ENCODE measurements at places on chromosomes 6 and 20.

GRCh38 chr6:13334953-13335352 is 6.6 kb upstream of the TBC1D7 start:
- DNase-seq, result no peak

DNA sequence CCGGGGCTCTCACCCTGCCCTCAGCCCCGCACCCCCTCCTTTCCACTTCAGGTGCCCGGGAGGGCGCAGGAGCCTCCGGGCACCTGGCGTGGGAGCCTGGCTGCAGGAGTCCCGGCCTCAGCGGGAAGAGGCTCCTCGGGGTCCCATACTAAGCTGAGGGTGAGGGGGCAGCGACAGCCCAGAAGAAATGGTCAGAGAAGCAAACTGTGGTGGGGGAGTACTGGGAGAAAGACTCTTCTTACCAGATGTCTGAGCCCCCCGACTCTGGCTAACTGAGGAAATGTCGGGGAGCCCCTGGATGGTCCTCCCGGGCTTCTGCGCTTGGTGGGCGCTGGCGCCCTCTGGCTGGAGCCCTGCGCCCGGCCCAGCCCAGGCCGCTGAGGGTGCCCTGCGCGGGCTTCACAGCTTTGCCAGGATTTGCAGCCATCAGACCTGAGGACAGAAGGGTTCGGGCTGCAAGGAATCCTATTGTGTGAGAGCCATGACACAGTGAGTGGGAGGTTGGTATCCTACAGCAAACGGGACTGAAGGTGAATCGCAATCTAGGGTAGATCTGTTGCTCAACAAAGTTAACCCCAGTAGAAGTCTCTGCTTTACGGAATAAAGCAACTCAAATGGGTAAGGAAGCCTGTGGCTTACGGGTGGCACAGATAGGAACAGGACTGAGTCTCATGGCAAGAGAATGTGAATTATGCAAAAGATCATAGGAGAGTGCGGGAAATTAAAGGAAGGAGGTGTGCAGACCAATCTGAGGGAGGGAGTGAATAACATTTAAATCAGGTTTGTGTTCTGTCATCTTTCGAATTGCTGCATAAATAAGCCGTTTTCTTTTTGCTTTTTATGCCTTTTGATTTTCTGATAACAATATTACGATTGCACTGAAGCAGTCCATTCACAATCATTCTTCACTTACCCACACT is 639 bp upstream of the RCAN2 start:
- peak; percentile 39 for DNase-seq

DNA sequence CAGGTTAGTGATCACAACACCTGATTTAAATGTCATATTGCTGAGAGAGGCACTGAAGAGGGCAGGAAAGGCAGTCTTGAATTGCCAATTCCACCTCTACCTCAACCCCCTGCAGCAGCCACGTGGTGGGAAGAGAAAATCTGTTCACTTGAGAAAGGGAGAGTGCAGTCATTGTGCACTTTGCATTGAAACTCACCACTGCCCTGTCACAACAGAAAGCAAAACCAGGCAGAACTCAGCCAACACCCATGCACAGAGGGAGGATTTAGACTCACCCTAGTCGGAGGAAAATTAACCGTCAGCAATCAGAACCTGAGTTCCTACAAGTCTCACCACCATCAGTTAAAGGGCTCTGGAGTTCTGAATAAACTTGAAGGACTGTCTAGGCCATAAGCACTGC is 1040.2 kb downstream of the HACE1 start:
- DNase-seq, result no peak

- no peak for DNase-seq
These were observed 52.2 kb downstream of the EYA2 start for GRCh38 chr20:46946796-46947195.

- no peak for DNase-seq
These were observed 514.3 kb upstream of the IRAK1BP1 start for GRCh38 chr6:78353040-78353439.

GRCh38 chr6:122610690-122611455 is 668 bp downstream of the PKIB start:
- DNase-seq, result no peak

DNA sequence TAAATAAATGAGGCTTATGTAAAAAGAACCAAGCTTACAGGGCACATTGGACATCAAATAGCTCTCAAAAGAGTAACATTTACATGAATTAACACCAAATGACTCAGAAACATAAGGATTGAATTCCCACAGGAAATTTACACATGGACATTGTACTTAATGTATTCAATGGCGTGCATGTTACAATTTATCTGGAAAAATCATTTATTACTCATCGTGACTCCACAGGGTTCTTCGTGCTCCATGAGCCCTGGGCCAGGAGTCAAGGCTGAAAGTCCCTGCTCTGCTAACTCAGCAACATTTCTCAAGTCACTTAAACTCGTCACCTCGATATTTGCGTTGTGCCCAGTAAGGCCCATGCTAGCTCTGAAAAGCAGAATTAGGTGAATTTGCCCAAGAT is 158.5 kb downstream of the PHACTR1 start:
- DNase-seq, result no peak

DNA sequence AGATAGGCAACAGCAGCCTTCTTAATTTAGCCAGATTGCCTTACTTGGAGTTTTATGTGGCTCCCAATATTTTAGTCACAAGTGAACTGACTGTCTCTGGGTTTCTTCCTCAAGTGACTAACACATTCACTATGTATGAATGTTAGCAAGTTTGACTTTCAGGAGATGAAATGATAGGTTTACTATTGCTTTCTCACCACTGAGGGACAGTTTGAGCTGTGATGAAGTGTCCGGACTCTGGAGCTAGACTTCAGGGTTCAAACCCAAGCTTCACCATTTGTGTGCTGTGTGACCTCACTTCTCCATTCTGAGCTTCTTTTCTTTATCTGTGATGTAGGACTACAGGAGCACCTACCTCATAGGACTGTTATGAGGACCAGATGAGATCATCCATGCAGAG is 8.2 kb downstream of the DHX35 start:
- no peak for DNase-seq

DNA sequence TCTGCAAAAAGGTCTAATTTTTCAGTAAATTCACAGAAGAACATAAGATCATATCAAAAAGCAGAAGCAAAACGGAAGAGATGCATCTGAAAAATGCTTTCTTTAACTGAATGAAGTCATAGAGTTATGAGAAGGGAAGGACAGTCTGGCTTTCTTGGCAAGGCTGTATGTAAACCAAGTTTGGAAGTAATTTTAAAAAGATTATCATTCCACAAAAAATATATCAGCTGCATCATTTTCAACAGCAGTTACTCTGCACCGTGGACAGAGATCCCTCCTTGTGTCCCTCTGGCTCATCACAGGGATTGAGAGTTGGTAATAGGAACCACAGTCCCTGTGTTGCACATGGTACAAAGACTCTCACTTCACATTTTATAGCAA is 258.5 kb downstream of the HIVEP2 start:
- no peak for DNase-seq

DNA sequence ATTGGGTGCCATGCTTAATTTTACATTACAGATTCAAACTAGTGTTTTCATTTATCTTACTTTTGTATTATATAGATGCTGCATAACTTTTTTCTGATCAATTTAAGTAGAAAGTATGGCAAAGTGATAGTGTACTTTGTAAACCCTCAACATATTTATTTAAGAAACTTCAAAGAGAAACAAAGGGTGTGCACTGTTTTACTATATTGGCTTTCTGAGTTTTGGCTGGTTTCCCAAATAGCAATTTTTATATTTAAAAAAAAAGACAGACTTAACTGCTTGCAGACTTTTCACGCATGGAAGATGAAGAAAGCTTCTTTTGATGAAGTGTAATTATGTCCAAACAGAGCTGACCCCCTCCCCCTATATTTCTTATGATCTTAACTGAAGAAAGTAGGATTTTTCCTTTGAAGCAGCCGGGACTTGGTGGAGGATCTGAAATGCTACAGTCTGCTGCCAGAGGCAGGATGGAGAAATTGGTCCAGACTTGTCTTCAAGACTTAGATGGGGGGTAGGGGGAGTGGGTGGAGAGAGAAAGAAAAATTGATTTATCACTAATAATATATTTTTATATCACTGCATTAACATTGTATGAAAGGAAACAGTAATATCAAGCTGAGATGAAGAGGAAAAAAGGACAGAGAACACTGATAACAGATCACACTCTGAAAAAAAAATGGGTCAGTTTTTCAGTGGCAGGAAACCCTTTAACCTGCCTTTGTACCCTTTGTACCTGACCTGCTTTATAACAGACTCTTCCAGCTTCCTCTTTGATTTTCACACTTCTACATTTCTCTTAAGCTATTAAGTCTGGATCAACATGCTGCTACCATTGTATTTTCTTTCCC is 56.0 kb upstream of the SUPT3H start:
- DNase-seq, result no peak

- DNase-seq, result no peak
These were observed 272.5 kb downstream of the CLIC5 start for GRCh38 chr6:45743028-45743615.

GRCh38 chr6:17225767-17226630 is 55.2 kb upstream of the RBM24 start:
- no peak for DNase-seq

GRCh38 chr6:87675004-87675681 is 26.9 kb downstream of the AKIRIN2 start:
- no peak for DNase-seq

DNA sequence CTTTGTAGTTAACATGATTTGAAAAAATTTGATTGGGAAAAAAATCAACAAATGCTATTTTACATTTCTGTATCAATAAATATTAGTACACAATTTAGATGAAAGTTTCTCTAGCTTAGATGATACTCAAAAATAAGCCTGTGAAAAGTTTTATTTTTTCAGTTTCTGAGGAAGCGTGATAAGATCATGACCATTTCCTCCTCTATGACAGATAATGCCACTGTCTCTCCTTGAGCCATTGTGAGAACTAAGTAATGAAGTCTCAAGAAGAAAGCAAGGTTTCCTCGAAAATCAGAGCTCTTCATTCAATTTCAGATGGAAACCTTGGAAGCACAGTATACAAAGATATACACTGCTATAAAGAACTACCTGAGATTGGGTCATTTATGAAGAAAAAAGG is 395.0 kb downstream of the HDGFL1 start:
- DNase-seq, result no peak

- no peak for DNase-seq
These were observed 27.6 kb upstream of the ADRM1 start for GRCh38 chr20:62275219-62275618.

DNA sequence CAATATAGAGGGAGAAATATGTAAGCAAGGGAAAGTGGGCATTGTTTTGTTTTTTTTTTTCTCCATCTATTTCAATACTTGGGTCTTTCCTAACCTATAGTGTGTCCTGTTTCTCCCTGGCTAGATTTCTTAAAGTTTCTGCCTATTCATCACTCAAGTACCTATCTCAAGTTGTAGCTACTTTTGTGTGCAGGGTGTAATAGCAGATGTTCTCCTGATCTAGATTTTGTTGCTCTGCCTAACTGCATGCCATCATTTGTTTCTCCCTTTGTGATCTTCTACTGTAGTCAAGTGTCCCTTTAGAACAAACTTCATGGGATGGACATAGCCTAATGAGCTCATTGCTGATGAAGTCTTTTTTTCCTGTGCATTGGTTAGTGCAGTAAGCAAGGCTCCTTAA is 45.8 kb downstream of the TOP1 start:
- no peak for DNase-seq

DNA sequence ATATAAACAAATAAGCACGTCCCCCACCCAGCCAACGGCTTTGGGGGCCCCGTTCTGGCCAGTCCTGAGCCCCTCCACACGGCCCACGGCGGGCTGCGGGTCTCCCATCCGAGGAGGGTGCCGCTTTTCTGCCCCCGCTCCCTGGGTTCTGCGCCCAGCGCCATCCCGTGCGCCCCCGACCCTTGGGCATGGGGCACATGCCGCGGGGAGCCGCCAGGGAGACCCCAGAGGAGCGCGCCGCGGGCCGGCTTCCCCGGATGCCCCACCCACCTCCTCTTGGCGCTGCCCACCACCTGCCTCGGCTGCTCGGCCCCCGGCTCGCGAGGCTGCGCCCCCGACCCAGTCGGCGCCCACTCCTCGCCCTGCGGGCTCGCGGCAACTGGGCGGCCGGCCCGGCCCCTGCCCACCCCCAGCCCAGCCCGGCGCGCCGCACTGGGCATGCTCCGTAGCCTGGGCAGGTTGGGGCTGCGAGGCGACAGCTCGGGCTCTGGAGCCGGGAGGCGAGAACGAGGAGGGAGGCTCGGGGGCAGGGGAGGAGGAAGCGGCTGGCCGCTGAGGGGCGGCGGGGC is 570 bp upstream of the PLCB4 start:
- DNase-seq, result no peak

DNA sequence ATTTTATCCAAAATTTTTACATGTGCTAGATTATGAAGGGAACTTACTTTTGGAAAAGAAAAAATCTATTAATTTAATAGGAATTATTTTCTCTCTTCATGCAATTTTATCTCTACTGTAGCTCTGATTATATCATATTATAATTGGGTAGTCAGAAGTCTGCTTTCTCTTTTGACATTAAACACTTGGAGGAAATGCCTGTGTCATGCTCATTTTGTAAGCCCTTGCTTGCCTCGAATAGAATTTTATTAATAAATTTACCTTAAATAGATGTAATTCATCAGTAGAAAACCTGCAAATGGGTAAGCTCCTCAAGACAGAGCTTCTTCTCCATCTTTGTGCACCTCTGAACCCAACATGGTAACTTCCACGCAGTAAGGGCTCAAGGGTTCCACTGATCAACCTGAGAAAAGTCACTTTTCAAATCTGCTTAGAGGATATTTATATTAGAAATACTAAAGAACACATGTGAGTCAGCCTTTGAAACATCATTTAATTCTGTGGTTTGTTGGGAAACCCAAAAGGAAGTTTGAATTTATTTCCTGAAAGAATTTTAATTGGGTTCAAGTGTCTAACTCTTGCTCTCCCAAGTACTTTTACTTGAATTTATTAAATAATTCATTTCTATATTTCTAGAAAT is 266.0 kb downstream of the ALDH8A1 start:
- DNase-seq, result no peak

GRCh38 chr6:79372757-79373156 is 138.3 kb upstream of the HMGN3 start:
- DNase-seq, result no peak

DNA sequence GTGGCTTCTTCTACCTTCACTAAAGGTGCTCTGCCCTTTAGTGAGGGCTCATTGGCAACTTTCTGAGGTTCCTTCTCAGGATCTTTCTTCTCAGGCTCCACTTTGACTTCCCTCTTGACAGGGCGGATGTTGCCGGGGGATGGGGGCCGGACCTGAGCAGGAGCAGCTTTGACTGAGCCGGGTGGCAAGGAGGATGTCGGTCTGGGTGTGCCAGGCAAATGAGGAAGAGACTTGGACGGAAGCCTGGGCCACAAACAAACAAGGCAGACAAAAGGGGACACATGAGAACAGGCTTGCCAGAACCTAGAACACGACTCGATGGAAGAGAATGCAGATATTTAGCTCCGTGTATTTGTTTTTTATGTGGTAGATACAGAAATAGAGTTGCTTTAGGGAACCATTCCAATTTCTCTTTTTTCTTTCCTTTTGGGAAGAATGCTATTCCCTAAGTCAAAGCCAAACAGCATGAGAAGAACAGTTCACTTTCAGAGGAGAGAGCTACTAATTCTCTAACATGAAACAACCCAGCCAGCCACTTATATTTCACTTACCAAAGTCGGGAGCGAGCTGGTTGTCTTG is 76.2 kb upstream of the BCLAF1 start:
- DNase-seq, result peak; percentile 58

GRCh38 chr6:53189554-53189953 is 40.9 kb upstream of the GCM1 start:
- no peak for DNase-seq
